ENCODE measurements at places on chromosomes 13 and 19.

GRCh38 chr19:11673608-11674041 lies 65.1 kb downstream of the ZNF823 start:
- peak; percentile 47 for DNase-seq

- DNase-seq = no peak
These were observed 264.7 kb downstream of the DACH1 start for GRCh38 chr13:71602344-71602743.

GRCh38 chr13:110280985-110281688 lies 25.8 kb downstream of the COL4A1 start:
- no peak for DNase-seq

DNA sequence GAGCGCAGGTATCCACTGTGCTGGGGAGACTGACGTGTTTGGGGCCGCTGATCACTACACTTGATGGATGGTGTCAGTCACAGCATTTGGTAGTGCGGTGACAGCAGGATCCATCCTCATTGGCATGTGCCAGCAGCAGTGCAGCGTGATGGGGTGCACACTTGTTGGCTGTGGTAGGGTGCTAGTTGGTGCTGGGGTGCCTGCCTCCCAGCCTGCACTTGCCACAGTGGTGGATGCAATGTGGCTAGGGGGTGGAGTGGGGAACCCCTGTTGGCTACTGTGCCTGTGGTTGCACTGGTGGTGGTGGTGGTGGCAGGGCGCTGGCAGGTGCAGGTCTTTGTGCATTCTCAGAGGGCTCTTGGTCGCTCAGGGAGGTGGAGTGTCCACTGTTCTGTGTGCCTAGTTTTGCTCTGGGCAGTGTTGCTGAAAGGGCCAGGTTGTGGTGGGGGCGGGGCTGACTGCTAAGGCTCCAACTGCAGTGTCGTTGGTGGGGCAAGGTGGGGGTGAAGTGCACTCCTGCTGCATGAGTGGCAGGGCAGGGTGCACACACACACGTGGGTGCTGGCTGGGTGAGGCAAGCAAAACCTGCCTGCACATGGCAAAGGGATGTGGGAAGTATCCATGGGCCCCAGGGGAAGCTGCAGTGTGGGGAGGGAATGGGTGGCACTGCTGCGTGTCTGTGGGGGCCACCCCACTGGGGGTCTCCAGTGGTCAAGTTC lies 84.8 kb downstream of the ZMYM2 start:
- DNase-seq = no peak

DNA sequence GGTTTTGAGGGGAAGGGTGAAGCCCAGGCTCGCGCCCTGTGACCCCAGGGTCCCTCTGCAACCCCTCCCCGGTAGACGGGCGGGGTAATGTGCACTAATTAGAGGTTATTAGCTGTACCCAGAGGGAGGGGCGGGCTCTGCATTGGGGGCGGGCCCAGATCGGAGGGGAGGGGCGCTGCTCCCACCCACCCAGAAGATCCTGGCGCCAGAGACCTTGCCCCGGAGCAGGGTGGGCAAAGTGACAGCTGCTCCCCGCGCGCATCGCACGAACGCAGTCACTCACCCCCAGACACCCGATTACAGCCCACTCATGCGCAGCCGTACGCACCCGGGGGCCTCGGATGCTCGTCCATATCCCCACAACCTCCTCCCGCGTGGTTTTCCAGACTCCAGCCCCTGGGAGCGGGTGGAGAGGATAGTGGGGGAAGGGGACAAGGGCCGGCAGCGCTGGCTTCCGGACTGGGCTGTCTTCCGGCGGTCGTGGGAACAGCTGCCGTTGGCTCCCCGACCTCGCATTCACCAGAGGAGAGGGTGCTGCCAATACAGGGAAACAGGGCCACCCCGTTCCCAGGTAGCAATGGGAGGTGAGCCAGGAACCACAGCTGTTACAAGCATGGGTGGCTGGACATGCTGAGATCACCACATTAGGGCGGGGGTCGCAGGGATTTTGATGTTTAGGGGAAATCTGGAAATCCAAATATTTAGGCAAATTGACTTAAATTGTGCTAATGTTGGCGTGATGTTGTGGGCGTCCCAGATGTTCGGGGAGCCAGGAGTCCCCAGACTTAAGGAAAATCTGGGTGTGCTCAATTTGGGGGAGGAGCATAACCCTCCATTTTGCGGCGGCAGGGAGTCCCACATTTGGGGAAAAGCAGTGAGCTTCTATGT lies 2.9 kb upstream of the HOOK2 start:
- DNase-seq = peak; percentile 79

DNA sequence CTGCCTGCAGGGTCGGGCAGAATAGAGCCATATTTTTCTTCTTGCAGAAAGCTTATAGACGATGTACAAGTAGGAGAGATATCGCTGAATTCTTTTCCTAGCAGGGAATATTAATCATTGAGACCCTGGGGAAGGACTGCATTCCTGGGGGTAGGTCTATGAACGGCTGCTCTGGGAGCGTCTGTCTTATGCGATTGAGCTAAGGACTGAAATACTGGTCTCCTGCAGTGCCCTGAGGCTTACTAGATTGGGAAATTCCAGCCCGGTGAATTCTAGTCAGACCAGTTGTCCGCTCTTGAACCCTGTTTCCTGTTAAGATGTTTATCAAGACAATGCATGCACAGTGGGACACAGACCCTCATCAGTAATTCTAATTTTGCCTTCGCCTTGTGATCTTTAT lies 59.8 kb upstream of the UBAC2 start:
- DNase-seq = no peak

GRCh38 chr19:7909471-7910067 lies 5.1 kb upstream of the TGFBR3L start:
- DNase-seq = no peak

- peak; percentile 52 for DNase-seq
These were observed 229.0 kb downstream of the POSTN start for GRCh38 chr13:37369616-37370015.

DNA sequence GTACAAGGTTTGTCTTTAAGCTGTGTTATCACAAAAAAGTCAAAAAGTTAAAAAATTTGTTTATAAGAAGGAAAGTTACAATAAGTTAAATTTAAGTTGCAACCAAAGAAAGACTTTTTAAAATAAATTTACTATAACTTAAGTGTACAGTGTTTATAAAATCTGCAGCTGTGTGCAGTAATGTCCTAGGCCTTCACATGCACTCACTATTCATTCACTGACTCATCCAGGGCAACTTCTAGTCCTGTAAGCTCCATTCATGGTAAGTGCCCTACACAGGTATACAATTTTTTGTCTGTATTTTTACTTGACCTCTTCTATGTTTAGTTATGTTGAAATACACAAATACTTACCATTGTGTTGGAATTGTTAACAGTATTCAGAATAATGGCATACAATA lies 667.9 kb upstream of the SLITRK5 start:
- DNase-seq = no peak

DNA sequence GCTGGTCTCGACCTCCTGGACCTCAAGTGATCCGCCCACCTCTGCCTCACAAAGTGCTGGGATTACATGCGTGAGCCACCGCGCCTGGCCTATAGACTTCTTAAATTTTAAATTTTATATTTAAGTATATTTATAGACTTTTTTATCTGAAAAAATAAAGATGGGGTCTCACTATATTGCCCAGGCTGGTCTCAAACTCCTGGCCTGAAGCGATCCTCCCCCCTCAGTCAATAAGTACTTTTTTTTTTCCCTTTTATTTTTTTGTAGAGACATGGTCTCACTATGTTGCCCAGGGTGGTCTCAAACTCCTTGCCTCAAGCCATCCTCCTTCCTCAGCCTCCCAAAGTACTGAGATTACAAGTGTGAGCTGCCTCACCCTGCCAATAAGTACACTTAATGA lies 1.9 kb downstream of the SERTAD1 start:
- DNase-seq = no peak

DNA sequence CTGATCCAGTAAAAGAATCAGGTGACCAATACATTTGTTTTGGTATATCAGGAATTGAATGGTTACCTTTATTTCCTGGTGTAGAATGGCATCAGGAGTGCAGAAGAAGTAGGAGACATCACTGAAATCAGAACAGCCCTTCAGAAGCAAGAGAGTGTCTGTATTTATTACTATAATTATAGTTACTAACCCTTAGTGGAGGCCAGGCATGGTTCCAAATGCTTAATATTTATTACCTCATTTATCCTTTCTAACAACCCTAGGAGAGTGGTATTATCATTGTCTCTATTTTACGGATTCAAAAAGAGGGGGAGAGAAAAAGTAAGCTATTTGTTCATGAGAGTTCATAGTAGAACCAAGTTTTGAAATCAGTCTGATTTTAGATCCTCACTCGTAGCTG lies 1292.9 kb downstream of the PCDH9 start:
- no peak for DNase-seq

- no peak for DNase-seq
These were observed 41.7 kb downstream of the ZIC5 start for GRCh38 chr13:99929866-99930265.

DNA sequence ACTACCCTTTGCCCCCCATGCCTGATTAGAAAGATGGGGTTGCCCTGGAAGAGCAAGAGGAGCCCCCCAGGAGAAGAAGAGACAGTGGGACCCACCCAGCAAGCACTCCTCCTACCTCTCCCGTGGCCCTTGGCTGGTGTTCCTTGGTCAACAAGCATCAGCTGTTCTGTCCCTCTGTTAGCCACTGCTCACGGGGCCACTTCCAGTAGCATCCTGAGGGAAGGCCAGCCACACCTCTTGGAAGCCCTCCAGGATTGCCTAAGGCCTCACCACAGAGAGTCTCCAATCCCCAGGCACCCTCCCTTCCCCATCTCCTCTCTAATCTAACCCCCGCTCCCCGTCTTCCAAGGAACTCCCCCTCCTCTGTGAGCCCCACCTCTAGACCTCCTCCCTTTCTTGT lies 15.1 kb upstream of the DPP9 start:
- peak; percentile 15 for DNase-seq

- no peak for DNase-seq
These were observed 2.4 kb downstream of the GPX4 start for GRCh38 chr19:1105873-1106840.

GRCh38 chr13:24997367-24997967 lies 98.5 kb upstream of the PABPC3 start:
- peak; percentile 30 for DNase-seq

DNA sequence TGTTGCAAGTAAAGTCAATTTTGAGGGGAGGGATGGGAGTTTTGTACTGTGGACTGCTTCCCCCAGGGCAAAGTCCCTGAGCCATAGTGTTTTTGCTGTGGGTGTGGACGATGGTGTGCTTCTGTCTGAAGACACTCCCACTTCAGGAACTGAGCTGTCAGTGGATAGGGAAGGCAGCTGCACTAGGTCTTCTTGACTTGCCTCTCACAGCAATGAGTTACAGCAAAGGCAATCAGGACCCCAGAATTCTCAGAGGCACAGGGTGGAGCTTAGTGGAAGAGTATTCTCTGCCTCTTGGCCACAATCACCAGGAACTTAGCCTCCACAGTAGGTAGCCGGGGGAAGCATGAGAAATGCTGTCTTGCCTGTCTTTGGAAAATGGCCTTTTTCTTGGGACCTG lies 1416.6 kb upstream of the MIR17HG start:
- DNase-seq = no peak

- DNase-seq = peak; percentile 50
These were observed 1.4 kb upstream of the TSHZ3 start for GRCh38 chr19:31350693-31351055.

GRCh38 chr13:55439450-55439849 lies 1701.3 kb upstream of the PRR20A start:
- DNase-seq = no peak

DNA sequence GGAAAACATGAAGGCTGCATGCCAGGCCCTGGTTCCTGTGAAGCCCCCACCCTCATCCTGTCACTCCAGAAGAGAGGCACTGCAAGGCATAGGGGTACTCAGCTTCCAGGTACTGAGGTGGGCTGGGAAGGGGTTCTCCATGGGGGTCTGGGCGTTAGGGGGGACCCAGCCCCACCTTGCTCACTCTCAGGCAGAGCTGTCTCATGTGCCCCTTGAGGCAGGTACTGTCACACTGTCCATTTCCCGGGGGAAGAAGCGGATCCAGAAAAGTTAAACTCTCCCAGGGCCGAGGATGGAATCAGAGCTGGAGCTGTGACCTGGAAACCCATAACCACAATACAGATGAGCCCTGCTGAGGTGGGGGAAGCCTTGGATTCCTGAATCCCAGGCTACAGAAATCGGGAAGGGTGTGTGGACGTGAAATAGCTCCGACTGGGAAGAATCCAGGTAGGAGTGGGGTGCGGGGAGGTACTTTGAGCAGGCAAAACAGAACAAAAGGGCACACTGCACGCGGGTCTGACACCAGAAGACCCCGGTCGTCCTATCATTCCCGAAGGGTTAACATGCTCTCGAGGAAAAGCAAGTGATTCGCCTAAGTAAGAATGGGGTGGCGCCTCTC lies 540 bp upstream of the USE1 start:
- DNase-seq = no peak

- DNase-seq = peak; percentile 58
These were observed 73.5 kb downstream of the PDS5B start for GRCh38 chr13:32659736-32660135.

GRCh38 chr13:74554569-74555275 lies 420.5 kb upstream of the KLF12 start:
- no peak for DNase-seq

- no peak for DNase-seq
These were observed 26.3 kb downstream of the DCAF15 start for GRCh38 chr19:13978351-13979243.

GRCh38 chr19:17846146-17846545 lies 1.6 kb downstream of the JAK3 start:
- DNase-seq = no peak

GRCh38 chr19:14394167-14394566 lies 12.9 kb downstream of the ADGRE5 start:
- DNase-seq = no peak

- no peak for DNase-seq
These were observed 5.7 kb upstream of the IFNL2 start for GRCh38 chr19:39262496-39262895.

GRCh38 chr13:30871588-30872275 lies 34.3 kb upstream of the MEDAG start:
- DNase-seq = no peak

GRCh38 chr19:29290853-29291252 lies 77.9 kb upstream of the UQCRFS1 start:
- DNase-seq = no peak

GRCh38 chr19:30225676-30226463 lies 146.3 kb upstream of the ZNF536 start:
- DNase-seq = no peak

GRCh38 chr13:110266983-110267382 lies 40.0 kb downstream of the COL4A1 start:
- no peak for DNase-seq

- DNase-seq = no peak
These were observed 13.6 kb upstream of the SHC2 start for GRCh38 chr19:474126-475078.

GRCh38 chr19:10653482-10653731 lies 739 bp upstream of the ILF3 start:
- DNase-seq = no peak

DNA sequence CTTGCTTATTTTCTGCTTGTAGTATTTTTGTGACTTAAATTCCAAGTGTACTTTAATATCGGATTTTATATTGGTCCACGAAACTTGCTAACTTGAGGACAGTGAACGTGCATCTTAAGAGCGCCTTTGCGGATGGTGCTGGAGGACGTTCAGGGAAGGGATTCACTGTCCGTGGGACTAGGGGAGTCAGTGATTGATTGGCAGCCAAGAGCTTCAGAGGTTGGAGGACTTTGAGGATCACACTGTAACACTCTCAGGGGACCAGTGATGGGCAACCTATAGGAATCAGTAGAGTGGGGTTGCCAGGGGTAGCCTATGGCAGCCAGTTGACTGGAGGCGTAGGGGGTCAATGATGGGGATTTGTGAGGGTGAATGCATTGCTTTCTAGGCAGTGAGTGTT lies 516 bp downstream of the ZNF175 start:
- peak; percentile 11 for DNase-seq
